Neural crest cell (in vitro differentiated cells): ENCODE measurements at places on chromosomes 4 and X.

GRCh38 chrX:118272242-118272641, 73.7 kb upstream of the WDR44 start:
- DNase-seq, result no peak

GRCh38 chr4:31575504-31575903, 855.3 kb downstream of the PCDH7 start:
- DNase-seq, result no peak

- no peak for DNase-seq
Observed at GRCh38 chr4:105059337-105059736, 87.3 kb upstream of the TET2 start.

DNA sequence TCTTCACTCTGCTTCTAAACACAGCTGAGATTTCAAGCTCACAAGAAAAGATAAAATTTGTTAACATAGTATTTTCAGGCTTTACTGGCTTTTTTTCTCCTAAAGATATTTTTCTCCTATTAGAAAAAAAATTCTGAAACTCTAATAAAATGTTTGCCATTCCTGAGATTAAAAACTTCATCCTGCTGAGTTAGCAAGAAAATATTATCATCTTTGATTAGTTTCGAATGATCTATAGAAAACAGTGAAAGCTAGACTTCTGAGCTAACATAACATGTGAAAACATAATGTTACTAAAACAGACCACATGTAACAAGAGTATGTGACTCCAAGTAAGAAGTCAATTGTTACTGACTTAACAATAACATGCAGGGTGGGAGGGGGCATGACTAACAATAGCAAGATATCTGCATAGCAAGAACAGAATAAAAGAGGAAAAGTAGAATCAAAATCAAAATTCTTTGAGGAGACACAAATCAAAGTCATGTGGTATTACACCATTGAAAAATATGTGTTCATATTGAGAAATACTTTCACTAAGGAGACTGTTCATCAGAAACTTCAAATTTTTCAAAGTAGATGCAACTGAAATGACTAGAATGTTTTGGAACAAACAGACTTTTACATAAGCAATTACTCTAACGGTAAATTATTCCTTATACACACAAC, 14.5 kb downstream of the TBCK start:
- no peak for DNase-seq
